ENCODE measurements at places on chromosomes 4 and X. TPM values are rescaled to one million over a fixed set of nuclear protein-coding genes. Genes with fewer than 3 reads are reported as not detected.
A peak's percentile ranks its signal among the peaks of the same experiment; 100 is the strongest.

The SCD5 gene
- total RNA-seq, result 6.3 TPM

DNA sequence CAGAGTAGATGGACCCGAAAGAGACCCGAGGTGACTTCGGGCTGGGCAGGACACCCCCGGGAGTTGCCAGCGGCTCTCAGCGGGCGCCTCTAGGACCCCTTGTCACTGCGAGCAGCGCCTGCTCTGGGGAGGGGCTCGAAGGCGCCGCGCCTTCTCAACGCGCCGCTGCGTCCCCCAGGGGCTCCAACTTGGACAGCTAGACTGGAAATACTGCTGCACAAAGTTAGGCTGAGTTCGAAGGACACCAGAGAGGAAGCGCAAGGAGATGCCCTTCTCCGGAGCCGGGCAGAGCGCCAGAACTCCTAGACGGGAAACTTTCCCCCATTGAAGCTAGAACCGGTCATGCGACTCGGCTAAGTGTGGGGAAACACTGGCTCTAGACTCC, 493 bp upstream of the KCNIP4 start:
- peaks cover 3% of the 10 kb centered on the region for H3K27me3 ChIP-seq
- peak overlapping the region; percentile 15 for H3K4me3 ChIP-seq
- no peaks in the 10 kb centered on the region for H3K36me3 ChIP-seq
- DNase-seq, result no peak

GRCh38 chr4:137129441-137129840, 402.9 kb downstream of the PCDH18 start:
- H3K4me3 ChIP-seq, result no peak overlapping the region
- DNase-seq, result no peak
- H3K27ac ChIP-seq, result no peak overlapping the region
- H3K36me3 ChIP-seq, result no peaks in the 10 kb centered on the region

- no peak overlapping the region for H3K4me3 ChIP-seq
- H3K36me3 ChIP-seq, result no peaks in the 10 kb centered on the region
- no peak for DNase-seq
- no peak overlapping the region for H3K27ac ChIP-seq
- H3K4me1 ChIP-seq, result no peaks in the 10 kb centered on the region
- H3K27me3 ChIP-seq, result no peaks in the 10 kb centered on the region
These were observed 69.4 kb downstream of the EFHC2 start for GRCh38 chrX:44274096-44274495.

DNA sequence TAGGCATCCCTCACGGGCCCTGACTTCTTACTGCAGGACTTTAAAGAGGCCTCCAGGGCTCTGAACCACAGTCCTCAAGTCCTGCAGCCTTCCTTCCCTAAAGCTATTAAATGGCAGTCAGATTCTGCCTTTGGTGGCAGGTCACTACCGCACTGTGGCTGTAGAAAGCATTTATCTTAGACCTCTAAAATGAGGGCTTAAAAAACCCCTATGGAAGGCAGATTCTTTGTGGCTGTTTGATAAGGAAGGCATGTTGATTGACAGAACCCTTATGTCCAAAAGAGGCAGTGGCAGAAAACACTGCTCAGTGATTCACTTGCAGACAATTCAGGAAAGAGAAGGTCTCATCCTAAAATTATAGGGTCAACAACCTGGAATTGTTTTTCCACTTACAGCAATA, 79.2 kb downstream of the FBXL5 start:
- no peak for DNase-seq
- H3K4me1 ChIP-seq, result no peaks in the 10 kb centered on the region
- H3K4me3 ChIP-seq, result no peak overlapping the region
- no peak overlapping the region for H3K27ac ChIP-seq

- no peaks in the 10 kb centered on the region for H3K27me3 ChIP-seq
- no peak overlapping the region for H3K4me3 ChIP-seq
- H3K36me3 ChIP-seq, result no peaks in the 10 kb centered on the region
- no peak for DNase-seq
These were observed 16.3 kb upstream of the NEUROG2 start for GRCh38 chr4:112532267-112532666.

DNA sequence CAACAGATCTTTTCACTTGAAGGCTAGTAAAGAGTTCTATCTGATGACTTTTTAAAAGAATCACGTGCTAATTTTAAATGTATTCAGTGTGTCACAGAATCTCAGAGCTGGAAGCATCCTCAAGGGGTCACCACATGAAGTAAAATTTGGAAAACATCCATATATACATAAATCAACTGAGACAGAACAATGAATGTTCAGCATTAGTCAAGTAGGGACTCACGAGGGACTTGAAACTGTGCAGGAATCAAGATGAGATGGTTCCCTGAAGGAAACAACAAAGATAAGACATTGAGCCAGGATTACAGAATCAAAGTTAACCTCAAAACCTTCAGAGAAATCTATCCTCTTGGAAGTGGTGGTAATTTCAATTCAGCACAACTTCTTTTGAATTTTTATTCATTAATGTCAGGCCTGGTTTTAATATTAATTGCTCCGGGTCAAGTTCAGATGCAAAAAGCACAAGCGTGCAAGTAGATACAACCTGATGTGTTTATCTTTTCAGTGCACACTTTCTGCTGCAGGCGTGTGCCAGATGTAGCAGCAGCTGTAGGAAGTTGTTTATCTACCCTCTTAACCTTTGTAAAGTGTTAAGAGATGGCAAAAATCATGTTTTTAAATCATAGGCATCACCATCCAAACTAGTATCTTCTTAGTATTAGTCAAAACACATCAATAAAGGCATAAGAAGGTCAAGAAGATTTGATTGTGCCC, 87.7 kb upstream of the SRD5A3 start:
- H3K4me1 ChIP-seq, result no peaks in the 10 kb centered on the region
- no peaks in the 10 kb centered on the region for H3K36me3 ChIP-seq
- DNase-seq, result no peak
- no peak overlapping the region for H3K4me3 ChIP-seq

DNA sequence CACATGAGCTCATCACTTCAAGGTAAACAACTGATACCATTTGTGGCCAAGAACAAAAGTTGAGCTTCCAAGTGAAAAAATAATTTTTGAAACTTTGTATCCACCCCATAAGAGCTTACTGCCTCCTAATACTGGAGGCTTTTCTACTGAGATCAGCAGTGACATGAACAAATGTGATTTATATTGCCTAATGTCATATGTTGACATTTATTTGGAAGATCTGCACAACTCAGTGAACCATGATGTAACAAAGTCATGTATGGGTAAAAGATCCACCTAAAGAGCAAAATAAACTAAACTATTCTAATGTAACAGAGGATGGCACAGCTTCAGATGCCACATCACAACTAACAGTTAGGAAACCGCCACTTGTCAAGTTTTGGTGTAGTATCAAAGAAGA, 65.8 kb downstream of the AFAP1 start:
- H3K4me1 ChIP-seq, result peaks cover 11% of the 10 kb centered on the region
- H3K27me3 ChIP-seq, result no peaks in the 10 kb centered on the region
- DNase-seq, result no peak
- no peak overlapping the region for H3K27ac ChIP-seq
- no peaks in the 10 kb centered on the region for H3K36me3 ChIP-seq

- no peaks in the 10 kb centered on the region for H3K36me3 ChIP-seq
- peak overlapping the region; percentile 47 for H3K27ac ChIP-seq
- no peaks in the 10 kb centered on the region for H3K27me3 ChIP-seq
- DNase-seq, result no peak
These were observed 194.8 kb downstream of the SOWAHB start for GRCh38 chr4:76703123-76703490.

DNA sequence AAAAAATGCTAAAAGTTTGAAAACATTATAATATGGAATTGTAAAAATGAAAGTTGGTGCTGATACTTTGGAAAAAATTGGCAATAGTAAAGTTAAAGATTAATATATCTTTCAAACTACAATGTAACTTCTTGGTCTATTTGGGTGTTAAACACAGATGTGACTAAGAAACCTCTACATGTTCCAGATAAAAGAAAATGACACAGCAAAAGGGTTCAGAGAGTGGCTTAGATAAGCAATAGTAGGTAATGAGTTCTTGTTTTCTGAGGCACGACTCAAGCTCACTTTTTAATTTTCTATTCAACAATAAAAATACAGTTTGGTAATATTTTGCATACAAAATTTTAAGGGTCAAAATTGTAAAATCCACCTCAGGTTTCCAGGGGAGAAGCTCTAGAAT, 292.7 kb downstream of the GALNTL6 start:
- H3K27me3 ChIP-seq, result no peaks in the 10 kb centered on the region
- no peaks in the 10 kb centered on the region for H3K4me1 ChIP-seq
- DNase-seq, result no peak
- H3K27ac ChIP-seq, result no peak overlapping the region
